SK-N-MC (cell line): ENCODE measurements at places on chromosomes 2 and 18.

DNA sequence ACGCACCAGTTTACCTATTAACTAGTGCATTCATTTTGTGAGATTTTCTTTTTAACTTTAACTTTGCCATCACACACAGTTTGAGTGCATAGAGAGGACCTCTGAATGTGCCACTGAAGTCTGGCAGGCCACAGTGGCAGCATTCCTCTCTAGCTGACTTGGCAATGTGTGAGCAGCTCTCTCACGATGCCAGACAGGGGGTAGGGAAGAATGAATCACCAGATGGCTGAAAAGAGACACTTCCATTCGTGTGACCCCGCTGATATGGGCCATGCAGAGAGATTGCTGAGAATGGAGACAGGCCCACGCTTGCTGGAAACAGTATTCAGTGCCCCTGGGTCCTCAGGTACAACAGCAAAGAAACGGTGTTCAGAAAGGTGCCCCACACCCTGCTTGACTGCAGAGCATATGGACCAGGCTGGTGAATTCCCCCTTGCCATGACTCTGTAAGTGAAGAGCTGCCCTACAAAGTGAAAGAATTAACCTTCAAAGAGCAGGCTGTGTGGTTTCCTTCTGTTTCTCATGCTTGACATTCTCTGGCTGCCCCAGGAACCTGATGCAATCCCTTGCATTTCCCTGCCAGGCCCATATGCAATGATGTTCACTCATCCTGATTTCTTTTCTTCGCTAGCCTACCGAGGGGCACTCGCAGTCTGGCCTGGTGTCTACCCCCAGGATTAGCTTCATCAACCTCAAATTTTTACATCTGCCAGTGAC, 236.1 kb downstream of the CDH20 start:
- no peak for DNase-seq

DNA sequence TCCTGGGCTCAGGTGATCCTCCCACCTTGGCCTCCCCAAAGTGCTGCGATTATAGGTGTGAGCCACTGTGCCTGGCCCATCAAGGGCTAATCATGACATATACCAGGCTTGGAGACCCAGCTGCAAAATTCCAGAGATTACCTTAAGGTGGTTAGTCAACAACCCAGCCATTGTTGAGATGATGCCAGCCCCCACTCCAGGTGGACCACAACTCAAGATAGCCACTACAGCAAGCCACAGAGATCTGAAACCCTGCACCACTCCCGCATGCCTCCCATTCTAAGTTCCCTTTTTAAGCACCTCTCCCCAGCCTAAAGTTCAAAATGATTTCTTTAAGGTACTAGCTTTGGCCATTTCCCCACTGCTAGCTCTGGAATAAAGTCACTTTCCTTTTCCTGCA, 4.6 kb upstream of the CLK1 start:
- no peak for DNase-seq

- DNase-seq = no peak
Observed at GRCh38 chr2:15657759-15658158, 66.1 kb downstream of the DDX1 start.

DNA sequence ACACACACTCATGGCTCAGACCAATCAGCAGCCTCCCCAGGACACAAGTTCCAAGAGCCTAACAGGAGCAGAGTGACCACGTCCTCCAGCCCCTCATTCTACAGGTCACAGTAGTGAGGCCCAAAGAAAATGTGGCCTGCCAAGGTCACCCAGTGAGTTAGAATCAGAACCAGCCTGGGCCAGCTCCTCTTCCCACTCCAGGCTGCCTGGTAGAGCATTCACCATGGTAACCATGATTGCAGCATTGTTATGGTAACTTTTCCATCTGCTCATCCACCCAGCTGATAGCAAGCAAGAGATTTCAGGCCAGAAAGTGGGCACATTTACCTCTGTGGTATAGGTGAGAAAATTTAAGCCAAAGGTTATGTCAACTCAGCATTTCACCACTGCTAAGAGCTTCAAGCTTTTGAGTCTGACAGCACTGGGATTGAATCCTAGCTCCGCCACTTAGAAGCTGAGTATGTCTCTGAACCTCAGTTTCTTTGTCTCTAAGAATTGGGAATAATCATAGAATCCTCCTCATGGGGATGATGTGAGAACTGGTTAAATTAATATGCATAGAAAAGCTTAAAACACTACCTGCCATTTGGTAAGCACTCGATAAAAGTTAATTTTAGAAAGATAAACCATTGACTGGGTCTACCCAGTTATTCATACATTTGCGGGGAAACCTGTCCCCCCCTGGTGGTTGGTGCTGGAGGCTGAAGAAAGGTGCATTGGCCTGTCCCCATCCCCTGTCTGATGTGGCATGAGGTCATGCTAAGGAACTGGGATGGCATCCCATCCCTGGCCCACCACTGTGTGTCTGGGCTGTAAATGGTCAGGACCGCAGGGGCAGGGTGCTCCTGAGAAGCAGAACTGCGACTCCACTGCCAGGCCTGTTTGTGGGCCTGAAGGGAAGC, 181.5 kb downstream of the KLHL29 start:
- DNase-seq = no peak

DNA sequence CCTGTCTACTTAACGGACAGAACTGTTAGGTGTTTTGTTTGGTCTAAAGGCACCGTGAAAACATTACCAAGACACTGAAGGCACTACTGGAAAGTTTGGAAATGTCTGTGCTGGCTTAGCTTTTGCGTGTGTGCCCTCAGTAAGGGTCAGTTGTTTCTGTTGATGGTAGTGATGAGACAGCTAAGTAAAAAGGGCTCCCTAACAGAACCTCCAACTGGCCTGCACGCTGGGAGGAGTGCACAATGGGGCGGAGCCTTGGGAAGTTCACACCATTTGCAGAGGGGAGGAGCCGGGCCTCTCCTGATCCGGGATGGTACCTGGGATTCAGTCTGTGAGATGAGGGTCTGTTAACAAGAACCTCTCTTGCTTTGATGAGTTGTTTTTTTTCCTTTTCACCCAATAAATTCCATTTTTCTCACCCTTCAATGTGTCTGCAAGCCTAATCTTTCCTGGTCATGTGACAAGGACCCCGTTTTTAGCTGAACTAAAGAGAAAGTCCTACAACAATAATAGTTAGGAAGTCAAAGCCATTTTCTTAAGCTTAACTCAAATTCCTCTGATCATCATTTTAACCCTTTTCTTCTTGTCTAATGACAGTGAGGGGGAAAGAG, 368.7 kb downstream of the PARD3B start:
- DNase-seq = no peak

DNA sequence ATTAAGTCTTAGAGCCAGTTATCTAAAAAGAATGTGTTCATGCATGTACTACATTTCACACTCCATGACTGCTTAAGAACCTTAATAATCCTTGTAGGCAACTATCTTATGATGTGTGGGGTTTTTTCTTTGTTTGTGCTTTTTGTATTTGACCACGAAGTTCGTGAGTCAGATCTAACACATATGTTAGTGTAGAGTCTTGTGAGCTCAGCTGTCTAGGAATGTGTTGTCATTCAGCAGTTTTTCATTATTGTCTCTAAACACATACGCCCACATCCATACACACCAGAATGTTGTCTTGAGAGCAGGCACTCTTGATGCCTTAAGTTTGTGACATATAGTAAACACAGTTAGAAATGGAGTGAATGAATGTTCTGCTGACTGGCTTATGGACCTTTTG, 38.4 kb downstream of the CAB39 start:
- no peak for DNase-seq

DNA sequence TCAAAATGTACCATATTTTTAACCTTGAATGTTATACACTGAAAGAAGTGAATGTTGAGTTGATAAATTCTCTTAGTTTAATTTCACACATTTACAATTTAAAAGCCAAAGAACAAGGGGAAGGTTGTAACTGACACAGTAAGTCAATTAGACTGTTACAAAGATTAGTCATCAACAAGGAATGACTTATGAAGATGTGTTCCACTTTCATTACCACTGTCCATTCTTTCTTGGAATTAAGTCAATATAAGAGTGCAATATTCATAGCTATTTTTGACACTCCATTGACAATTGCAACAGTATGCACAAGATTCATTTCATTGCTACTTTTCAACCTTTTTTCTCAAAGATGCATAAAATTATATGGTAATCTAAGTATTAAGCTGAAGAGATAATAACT, 291.3 kb downstream of the RIT2 start:
- DNase-seq = no peak

DNA sequence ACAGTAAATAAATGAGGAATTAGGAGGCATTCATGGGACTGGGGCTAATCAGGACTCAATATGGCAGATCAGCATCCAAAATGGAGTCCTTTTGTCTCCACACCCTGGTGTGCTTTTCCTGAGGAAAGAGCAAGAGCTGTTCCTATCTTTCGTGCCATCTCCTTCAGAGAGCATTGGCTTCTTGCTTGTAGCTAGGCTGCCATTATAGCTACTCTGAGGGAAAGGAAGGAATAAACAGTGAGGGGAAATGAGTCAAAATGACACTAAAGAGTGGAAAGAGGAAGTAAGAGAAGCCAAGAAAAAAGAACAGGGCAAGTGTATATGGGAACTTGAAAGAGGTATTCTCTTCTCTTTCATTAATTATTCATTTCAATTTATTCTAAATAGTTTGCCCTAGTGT, 8.4 kb upstream of the NMI start:
- no peak for DNase-seq

DNA sequence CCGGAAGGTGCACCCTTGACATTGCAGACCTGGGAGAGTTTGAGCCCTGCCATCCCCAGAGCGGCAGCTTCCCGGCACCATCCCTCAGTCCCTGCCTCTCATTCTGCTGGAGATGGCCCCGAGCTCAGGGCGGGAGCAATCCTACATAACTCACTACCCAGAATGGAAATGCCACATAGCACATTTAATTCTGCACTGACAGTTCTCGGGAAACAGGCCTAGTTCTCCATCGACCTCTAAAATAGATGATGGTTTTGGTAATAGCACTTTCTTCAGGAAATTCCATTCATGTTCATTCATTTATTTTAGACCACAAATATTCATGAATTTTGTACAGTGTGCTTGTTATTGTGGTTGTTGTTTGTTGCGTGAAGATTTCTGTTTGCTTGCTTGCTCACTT, 92.9 kb upstream of the SLC14A2 start:
- peak; percentile 56 for DNase-seq

GRCh38 chr2:162457490-162457889, 113.6 kb downstream of the GCA start:
- DNase-seq = no peak

- no peak for DNase-seq
Observed at GRCh38 chr2:317501-318424, 29.9 kb upstream of the ALKAL2 start.

GRCh38 chr18:55361492-55362250, 226.3 kb downstream of the TCF4 start:
- DNase-seq = no peak

- DNase-seq = no peak
Observed at GRCh38 chr2:124836416-124836815, 811.3 kb downstream of the CNTNAP5 start.

- no peak for DNase-seq
Observed at GRCh38 chr18:9762526-9762925, 54.4 kb downstream of the RAB31 start.

DNA sequence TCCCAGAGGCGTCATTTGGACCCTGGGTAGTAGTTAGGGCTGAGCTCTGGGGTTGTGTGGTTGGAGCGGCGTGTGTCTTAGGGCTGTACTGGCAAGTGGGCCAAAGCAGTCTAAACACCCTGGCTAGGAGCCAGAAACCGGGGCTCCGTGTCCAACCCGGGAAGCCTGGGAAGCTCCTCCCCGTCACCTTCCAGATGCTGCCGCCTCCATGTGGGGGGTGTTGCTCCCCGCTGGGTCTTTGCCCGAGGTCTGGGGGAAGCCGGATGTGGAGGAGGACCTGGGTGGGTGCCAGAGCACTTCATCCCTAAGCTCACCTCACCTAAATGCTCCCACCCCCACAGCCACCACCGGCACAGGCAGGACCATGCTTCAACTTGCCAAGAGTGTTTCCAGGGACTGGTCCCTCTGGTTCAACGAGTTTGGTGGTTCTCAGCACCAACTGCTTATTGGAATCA, 25.4 kb downstream of the TET3 start:
- peak; percentile 53 for DNase-seq

DNA sequence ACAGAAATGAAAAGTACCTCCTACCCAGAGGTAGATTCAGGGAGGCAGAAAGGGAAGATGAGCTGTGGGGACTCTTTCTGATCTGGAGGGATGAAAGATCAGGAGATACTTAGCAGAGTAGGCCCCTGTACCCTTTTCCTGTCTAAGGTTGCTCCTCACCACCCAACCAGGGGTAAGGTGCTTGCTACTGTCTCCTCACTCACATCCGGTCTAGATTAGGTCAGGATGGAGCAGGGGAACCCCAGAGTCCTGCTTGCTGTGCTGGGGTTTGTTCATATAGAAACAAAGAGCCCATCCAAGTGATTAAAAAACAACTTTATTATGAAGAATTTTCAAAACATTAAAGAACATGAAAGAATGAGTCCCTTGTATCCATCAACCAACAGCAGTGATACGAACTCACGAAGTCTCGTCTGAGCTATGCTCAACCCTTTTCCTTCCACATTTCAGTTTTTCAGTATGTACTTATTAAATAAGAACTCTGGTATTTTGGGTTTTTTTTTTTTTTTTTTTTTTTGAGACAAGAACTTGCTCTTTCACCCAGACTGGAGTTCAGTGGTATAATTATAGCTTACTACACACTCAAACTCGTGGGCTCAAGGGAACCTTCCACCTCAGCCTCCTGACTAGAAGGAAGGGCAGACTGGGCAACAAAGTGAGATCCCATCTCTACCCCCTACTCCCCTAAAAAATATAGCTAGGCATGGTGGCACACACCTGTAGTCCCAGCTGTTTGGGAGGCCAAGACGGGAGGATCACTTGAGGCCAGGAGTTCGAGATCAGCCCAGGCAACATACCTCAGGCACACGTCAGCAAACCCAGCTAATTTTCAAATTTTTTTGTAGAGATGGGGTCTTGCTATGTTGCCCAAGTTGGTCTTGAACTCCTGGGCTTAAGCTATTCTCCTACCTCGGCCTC, 28.5 kb upstream of the MCFD2 start:
- no peak for DNase-seq

DNA sequence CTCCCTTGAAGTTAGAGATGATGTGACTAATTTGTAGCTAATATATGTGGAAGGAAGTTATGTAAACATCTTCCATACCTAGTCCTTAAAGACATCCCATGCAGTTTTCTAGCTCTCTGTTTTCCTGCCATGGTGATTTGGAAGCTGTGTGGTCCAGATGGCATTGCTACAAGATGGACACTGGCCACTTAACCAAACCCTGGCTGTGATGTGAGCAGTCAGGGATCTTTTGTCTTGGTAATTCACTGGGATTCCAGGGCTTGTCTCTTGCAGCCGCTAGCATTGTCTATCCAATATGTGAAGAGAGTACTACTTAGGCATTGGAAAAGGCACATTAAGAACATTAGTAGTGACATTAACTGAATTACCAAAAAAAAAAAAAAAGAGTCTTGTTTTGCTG, 139.9 kb upstream of the DOCK10 start:
- no peak for DNase-seq
